ENCODE measurements at places on chromosomes 2 and 18. TPM values are rescaled to one million over a fixed set of nuclear protein-coding genes. Genes with fewer than 3 reads are reported as not detected.

GRCh38 chr2:127275789-127276188 is 18.2 kb downstream of the ERCC3 start:
- DNase-seq, result no peak

ASB18 gene
- total RNA-seq, result 0.24 TPM

DNA sequence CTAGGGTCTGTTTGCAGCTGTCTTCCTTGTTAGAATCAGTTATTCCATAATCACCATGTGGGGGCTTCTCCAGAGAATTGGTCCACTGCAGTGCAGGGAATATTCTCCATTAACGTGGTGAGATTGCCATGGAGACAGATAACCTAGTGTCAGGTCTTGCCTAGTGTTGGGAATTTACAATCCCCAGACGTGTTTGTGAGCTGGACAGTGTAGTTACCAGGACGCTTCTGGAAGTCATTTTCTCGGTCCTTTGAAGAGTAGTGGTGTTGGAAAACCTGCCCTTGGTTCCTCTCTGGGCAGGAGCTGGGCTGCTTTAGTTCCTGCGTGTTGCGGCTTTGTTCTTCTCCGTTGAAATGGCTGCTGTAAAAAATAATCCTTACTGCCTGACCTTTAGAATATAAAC is 68.8 kb upstream of the LYPD6B start:
- DNase-seq, result no peak

- peak; percentile 59 for DNase-seq
These were observed 254.8 kb downstream of the CDH2 start for GRCh38 chr18:27921904-27922751.

GRCh38 chr2:99905025-99905424 is 237.4 kb downstream of the AFF3 start:
- DNase-seq, result no peak

RBM44 gene
- total RNA-seq, result 0.37 TPM

- peak; percentile 63 for DNase-seq
These were observed 13.4 kb downstream of the SERPINB7 start for GRCh38 chr18:63788447-63789096.

GRCh38 chr2:202818321-202818720 is 53.2 kb downstream of the ICA1L start:
- DNase-seq, result no peak

DNA sequence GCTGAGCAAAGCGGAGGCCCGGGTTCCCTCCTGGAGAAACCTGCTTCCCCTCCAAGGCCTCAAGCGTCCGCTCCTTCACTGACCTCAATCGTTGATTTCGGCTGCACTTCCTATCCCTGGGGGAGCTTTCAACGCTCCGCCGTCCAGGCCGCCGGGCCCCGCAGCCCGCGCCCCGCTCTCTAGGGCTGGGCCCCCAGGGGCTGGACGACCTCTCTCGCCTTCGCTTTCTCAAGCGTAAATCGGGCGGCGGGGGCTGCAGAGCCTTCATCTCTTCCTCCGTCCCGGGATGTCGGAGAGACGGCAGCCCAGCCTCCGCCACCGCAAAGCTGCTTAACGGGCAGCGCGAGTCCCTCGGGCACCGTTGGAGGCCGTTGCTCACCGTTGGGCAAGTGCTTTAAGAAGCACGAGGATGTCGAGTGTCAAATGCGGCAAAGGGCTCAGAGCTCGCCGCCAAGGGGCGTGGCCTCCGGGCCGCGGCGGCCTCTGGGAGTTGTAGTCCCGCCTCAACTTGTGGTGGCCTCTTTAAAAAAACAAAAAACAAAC is 8.5 kb downstream of the HES6 start:
- no peak for DNase-seq

- DNase-seq, result no peak
These were observed 236.8 kb downstream of the NCKAP5 start for GRCh38 chr2:133331436-133331835.

TNFAIP6 gene
- total RNA-seq, result 8.8 TPM

NR4A2 gene
- total RNA-seq, result not detected

AMER3 gene
- total RNA-seq, result not detected

- no peak for DNase-seq
These were observed 45.5 kb downstream of the CNGA3 start for GRCh38 chr2:98391581-98392270.

- DNase-seq, result peak; percentile 11
These were observed 22.8 kb upstream of the MYO3B start for GRCh38 chr2:170155022-170155722.

DNA sequence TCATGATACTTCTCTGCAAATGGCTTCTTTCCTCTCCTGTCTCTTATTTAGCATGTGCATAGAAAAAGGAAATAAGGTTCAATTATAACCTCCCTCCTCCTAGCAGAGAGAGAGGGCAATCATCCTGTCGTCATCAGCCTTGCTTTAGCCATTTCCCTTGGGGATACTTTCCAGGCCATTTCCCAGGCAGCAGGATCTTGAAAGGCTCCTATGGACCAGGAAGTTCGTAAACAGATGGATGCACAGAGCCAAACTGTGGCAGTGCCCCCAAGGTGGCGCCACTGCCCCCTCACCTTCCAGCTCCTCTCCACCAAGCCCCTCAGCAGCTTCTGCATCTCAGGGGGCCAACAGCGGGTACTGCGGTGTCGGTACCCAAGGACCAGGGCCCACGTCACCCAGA is 157.4 kb downstream of the DTNA start:
- DNase-seq, result no peak

ANTXR1 gene
- total RNA-seq, result 91.9 TPM

DNA sequence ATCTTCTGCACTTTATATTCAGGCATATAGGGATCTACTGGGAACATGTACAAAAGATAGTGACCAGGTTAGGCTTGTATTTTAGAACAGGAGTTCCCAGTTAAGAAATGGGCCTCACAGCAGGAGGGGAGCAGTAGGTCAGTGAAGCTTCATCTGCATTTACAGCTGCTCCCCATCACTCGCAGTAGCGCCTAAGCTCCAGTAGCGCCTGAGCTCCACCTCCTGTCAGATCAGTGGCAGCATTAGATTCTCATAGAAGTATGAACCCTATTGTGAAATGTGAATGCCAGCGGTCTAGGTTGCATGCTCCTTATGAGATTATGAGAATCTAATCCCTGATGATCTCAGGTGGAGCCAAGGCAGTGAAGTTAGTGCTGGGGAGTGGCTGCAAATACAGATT is 224.4 kb upstream of the CYRIA start:
- no peak for DNase-seq

SCYGR8 gene
- not detected for total RNA-seq

CD302 gene
- 6.3 TPM for total RNA-seq

DNA sequence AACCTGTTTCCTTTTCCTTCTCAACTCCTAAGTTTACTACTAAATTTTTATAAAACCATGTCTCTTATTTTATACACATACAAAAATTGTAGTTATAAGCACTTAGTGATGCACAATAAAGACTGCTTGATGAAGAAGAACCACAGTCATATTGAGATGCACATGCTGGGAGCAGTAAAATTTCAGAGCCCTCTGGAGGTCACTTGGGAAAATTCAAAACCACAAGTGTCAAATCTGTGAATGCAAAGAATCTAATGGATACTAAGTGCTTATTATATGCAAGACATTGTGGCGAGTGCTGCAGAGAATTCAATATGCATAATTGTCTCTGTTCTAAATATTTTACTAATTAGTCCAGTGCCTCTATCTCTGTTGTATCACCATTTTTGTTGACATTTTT is 180.5 kb downstream of the VWC2L start:
- DNase-seq, result no peak

DNA sequence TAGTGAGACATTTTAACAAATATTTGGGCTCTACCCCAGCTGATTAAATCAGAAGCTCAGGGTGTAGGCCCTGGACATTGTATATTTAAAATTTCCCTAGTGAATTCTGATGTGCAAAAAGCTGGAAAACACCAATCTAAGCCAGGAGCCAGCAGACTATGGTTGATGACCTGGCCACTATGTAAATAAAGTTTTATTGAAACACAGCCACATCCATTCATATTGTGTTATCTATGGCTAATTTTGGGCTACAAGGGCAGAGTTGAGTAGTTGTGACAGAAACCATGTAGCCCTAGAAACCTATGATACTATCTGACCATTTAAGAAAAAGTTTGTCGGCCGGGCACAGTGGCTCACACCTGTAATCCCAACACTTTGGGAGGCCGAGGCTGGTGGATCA is 86.0 kb upstream of the BARD1 start:
- no peak for DNase-seq

DNA sequence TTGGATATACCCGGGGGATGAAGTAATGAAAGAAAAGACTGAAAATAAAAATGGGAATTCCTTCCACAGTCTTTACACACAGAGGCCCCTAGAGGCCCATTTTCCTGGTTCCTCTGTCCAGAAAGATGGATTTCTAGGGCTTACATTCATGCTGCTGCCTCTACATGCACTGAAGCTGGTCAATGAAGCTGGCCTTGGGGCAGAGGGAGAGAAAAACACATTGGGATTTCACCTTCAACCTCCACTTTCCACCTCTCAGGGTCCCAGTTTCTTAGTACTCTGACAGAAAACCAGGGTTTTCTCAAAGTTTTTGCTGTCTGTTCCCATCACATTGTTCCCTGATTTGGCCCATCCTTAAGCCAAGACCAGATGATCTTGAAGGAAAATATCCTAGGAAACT is 154.6 kb upstream of the ZSWIM2 start:
- no peak for DNase-seq

DNA sequence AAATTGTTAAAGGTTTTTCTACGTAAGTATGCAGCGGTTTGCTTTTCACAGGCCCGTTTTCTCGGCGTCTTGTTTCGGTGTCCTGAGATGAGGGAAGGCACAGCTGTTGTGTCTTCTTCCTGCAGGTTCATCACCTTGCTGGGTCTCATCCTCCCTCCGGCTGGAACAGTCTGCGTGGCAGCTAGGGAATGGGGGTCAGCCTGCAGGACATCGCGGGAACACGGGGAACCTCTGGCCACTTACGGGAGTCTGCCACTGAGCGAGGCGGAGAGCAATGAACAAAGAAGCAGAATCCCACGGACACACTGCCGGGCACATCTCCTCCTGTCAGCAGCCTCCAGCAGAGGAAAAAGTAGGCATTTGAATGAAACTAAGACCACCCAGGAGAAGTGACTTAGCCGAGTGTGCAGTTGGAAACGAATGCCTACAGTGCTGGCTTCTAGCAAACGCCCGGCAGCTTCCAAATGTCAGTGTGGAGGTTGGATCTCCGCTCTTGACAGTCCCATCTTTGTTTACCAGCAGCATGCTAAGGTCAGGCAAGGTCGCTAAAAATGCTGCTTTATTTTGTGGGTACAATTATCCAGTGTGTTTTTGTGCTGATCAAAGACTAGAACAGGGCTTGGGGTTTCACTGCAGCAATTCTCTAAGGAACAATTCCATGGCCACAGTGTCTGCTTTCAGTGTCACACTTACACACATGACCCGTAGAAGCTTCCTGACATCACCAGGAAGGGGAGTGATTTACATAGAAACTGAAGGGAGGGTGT is 109.8 kb upstream of the SEC11C start:
- no peak for DNase-seq

HPCAL1 gene
- 102 TPM for total RNA-seq

POMC gene
- total RNA-seq, result not detected

GRCh38 chr2:122528958-122529705 is 773.7 kb downstream of the TSN start:
- no peak for DNase-seq

NEU4 gene
- 3.2 TPM for total RNA-seq

DNA sequence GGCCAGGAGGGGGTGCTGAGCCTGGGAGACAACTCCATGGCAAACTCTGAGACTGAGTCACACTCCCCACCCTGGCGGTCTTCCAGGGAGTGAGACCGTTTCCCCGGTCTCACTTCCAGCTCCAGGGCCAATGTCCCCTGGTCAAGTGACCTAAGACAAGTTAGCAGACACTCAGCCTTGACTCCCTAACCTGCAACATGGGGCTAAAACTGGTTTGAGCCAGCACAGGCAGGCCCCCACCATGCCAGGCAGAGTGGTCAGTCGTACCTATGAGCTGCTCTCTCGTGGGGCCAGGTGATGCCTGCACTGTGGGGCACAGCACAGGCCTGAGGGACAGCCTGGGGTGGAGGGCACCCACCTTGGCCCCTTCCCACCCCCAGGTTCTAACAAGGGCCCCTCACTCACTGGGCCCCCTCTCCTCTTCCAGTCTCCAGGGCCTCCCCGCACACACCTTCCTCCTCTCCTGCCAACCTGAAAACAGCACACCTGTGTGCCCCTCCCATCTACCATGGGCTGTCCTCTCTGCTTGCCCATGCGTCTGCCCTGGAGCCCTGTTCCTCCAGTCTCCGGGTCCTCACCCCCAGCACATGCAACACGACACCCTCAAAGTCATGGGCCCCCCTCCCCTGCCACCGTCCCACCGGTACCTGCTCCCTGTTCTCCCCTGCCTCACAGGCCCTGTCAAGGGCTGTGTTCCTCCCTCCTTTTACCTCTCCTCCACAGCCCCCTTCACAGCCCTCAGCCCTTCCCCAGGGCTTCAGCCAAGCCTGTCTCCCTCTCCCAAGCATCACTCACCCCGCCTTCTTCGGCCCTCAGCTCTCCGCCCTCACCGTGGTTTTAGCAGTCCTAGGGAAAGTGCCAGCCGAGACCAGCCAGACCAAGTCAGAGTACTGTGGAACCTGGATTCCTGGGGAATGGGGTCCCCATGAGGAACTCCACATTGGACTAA is 1.6 kb downstream of the GPR17 start:
- peak; percentile 54 for DNase-seq

GRCh38 chr2:146634230-146635097 is 1210.4 kb upstream of the ACVR2A start:
- DNase-seq, result peak; percentile 26

DNAJC5G gene
- not detected for total RNA-seq

Measured in myocyte (in vitro differentiated cells).